AG09309 (cell line): ENCODE measurements at places on chromosomes 2 and 18.

DNA sequence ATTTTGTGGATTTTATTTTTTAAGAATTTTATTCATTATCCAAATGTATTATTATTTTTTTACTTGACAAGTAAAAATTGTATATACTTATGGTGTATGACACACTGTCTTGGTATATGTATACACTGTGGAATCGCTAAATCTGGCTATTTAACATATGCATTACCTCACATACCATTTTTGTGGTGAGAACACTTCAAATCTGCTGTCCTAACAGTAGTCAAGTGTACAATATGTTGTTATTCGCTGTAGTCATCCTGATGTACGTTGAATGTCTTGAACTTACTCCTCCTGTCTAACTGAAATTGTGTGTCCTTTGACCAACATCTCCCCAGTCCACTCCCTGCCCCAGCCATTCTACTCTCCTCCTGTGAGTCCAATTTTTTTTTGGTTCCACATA lies 153.2 kb upstream of the PTPRM start:
- DNase-seq, result no peak

DNA sequence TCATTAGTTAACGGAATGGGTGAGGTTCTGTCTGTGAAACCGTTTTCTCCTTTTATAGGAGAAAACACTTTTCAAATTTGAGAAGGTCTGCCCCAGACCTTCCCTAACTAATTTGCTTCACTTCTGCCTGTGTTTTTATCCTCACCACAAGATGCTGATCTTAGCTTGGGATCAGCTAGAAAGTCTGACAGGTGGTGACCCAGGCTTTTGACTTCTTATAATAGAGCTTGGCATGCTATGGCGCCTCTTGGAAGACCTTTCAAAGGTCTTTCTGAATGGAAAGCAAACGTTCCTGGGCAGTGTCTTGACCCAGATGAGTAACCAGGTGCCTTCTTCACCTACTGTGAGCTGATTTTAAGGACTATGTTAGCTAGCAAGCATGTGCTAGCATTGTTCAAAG lies 91.4 kb downstream of the LYPD6 start:
- no peak for DNase-seq

DNA sequence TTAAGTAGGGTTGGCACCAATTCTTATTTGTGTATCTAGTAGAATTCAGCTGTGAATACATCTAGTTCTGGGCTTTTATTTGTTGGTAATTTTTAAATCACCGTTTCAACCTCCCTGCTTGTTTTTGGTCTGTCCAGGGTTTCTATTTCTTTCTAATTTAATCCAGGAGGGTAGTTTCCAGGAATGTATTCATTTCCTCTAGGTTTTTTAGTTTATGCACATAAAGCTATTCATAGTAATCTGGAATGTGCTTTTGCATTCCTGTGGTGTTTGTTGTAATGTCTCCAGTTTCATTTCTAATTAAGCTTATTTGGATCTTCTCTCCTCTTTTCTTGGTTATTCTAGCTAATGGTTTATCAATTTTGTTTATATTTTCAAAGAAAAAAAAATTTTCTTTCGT lies 1361.8 kb upstream of the DDX18 start:
- no peak for DNase-seq

DNA sequence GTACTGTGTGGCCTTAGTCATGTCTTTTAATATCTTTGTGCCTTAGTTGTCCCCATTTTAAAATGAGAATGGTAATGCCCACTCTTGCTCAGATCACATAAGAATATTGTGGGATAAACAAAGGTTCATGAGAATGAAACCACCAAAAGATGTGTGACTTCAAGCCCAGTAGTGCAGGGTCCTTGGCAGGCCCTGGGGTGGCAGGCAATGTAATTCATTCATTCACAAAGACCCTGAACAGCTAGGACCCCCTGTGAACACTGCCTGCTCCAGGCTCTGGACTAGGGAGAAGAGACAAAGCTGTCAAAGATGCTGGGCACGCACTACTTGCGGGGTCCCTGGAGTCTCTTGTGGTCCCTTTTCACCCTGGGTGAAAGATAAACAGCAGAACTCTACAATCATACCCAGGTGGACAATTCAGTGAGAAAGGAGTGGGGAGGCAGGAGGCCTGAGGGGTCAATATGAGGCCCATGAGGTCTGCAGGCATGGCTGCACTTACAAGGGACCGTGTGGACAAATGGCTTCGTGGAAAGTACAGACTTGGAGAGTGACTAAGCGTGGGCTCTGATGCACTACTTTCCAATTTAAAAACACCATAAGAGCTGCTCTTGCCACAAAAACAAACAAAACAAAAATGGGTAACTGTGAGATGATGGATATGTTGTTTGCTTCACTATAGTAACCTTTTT lies 136.1 kb downstream of the SMAD7 start:
- DNase-seq, result no peak

GRCh38 chr18:49044898-49045297 lies 94.1 kb upstream of the SMAD7 start:
- no peak for DNase-seq

DNA sequence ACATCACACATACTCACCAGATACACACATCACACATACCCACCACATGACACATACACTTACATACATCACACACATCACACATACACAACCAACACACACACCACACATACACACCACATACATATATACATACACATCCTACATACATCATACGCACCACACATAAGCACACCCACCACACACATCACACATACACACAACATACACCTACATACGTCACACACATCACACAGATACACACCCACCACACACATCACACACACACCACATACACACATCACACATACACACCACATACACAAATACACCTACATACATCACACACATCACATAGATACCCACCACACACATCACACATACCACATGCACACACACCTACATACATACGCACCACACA lies 158.4 kb downstream of the NDUFA10 start:
- no peak for DNase-seq

GRCh38 chr2:158965641-158966040 lies 2.8 kb upstream of the TANC1 start:
- DNase-seq, result no peak

GRCh38 chr2:119112770-119113488 lies 45.6 kb downstream of the C1QL2 start:
- no peak for DNase-seq

GRCh38 chr2:207051385-207051965 lies 112.2 kb downstream of the CPO start:
- no peak for DNase-seq

DNA sequence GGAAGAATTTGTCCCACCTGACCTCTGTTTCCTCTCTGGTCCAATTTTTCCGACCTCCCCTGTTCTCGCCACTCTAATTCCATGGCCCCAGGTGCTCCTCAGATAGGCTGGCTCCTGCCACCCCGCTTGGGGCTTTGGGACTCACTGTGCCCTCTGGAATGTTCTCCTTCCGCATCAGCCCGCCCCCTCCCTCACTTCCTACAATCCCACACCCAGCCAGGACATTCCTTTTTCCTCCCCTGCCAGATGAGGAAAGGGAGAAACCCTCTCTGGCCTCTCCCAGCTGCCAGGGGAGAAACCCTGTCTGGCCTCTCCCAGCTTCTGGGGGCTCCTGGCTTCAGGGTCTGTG lies 3.1 kb upstream of the OR6B2 start:
- no peak for DNase-seq

GRCh38 chr2:98388601-98389250 lies 42.5 kb downstream of the CNGA3 start:
- no peak for DNase-seq

- no peak for DNase-seq
Measured at GRCh38 chr2:226115832-226116200, 683.8 kb downstream of the IRS1 start.

- no peak for DNase-seq
Measured at GRCh38 chr18:32549248-32550110, 78.8 kb upstream of the GAREM1 start.

DNA sequence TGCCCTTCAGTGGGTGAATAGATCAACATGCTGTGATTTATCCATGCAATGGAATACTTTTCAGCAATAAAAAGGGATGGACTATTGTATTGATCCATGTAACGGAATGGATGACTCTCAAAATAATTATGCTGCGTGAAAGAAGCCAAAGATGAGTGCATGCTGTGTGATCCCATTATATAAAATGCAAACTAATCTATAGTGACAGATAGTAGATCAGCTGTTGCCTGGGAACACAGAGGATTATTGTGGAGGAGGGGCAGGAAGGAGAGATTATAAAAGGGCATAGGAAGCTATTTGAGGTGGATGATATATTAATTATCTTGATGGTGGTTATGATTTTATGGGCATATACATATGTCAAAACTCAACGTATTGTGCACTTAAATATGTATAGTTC lies 55.5 kb upstream of the ADAM23 start:
- no peak for DNase-seq

- DNase-seq, result no peak
Measured at GRCh38 chr2:234425639-234426603, 71.0 kb downstream of the ARL4C start.

GRCh38 chr2:1544478-1545069 lies 131.3 kb downstream of the TPO start:
- no peak for DNase-seq

DNA sequence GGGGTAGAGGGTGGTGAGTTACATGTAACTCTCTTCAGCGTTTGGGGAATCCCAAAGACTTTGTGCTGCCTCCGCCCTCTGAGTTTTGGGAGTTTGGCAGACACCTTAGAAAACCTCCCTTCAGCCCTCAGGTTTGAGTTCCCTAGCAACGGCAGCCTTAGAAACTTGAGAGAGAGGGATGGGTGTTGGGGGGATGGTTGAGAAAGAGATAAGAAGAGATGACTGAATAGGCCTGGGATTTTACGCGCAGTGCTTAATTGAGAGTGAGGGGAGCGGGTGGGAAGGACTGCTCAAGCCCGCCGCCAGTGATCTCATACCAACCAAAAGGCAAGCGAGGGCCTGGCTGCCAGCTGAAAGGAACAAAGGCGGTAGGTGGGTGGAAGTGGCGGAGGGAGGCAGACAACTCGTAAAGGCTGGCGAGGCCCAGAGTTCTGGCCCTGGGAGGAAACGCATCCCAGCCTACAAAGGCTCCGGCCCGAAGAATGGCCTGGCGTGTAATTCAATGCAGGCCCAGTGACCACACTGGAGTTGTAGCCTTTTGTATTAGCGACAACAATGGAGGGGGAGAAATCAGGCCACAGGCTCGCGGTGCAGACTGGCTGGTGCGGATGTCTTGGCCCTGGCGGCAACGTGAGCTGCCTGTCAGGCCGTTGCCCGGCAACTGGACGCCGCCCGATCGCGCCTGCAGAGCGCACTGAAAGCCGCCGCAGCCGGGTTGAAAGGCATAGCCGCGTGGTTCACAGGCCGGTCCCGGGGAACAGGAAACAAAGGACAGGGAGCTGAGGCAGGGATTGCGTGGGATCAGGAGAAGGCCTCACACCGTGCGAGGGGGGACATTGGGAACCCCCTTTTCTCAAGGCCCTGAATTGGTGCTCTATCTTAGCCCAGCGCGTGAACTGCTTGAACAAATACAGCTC lies 39.9 kb upstream of the DARS1 start:
- DNase-seq, result no peak

DNA sequence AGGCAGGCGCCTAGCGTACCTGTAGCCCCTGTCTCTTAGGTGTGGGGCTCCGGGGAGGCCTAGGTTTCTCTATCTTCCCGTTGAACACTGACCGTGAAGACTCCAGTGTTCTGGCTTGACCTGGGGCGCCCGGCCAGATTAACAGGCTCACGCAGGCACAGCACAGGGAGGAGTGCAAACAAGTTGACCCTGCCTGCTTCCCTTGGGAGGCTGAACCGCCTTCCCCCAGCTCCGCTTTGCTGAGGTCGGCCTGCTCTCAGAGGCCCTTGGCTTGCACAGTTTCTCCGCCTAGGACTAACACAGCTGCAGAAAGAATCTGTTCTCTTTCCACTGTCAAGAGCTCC lies 567 bp downstream of the PCYOX1 start:
- no peak for DNase-seq

GRCh38 chr2:96546321-96546720 lies 9.8 kb downstream of the ARID5A start:
- DNase-seq, result no peak

DNA sequence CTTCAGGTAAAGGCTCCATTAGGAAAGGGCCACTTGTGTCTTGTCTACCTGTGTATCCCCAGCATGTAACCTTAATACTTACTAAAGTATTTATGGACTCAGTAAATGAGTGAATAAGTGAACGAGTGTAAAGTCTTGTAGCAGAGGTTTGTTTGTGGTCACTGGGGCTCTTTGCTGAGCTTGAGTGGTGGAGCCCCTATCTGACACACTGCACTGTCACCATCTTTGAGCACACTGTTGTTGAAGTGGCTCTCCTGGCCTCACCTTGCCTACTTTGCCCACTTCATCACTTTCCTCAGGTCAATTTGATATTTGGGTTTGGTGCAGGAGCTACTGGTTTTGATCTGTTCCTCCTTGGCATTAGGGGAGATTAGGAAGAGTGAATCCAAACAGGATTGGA lies 39.3 kb upstream of the ZEB2 start:
- no peak for DNase-seq

GRCh38 chr18:54958704-54959625 lies at the start of gene CCDC68:
TSS of gene CCDC68 (minus strand) at chr18:54959461. CDS start at chr18:54942791, 16,670 bp downstream.
- DNase-seq, result no peak

DNA sequence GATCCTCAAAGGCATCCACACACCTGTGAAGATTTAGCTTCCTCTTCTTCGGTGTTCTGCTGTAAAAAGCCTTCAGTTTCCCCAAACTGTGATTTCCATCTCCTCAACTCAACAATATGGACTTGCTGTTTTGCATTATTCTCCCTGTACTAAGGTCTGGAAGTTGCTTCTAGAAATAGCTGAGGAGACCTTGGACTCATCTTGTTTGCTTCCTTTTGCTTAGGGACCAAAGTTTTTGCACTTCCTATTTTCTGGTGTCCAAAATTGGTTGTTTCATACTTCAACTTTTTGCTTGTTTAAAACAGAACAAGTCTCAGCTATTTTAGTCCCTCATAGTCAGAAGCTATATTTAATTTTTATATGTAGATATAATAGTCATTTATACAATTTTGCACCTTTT lies 201.9 kb upstream of the COPS8 start:
- no peak for DNase-seq

GRCh38 chr2:10661846-10662245 lies 27.9 kb downstream of the NOL10 start:
- DNase-seq, result no peak

DNA sequence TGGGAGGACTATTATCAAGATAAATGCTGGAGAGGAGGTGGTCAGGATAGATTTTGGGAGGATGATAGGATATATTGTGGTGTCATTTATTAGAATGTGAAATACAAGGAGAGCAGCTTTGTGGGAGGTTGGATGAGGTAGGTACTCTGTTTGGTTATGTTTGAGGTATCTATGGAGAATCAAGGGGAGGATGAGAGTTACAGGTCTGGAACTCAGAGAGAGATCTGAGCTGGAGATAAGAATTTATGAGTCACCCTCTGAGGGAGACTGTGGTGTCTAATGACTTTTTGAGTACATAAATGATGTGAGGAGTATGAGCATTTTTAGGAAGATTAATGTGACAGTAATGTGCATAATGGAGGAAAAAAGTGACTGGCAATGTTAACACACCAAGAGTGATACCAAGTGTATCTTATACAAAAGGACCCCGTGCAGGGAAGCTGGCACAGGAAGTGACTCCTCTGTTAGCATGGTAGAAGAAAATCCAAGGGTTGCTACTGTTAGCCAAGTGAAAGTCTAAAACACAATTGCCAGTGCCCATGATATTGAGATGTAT lies 48.2 kb downstream of the CRIM1 start:
- peak; percentile 25 for DNase-seq

GRCh38 chr2:185132501-185133041 lies 534.2 kb downstream of the ZNF804A start:
- DNase-seq, result no peak
